ENCODE measurements at places on chromosomes 1 and 21.

GRCh38 chr1:179298952-179299351, 5.4 kb downstream of the SOAT1 start:
- no peak for DNase-seq

DNA sequence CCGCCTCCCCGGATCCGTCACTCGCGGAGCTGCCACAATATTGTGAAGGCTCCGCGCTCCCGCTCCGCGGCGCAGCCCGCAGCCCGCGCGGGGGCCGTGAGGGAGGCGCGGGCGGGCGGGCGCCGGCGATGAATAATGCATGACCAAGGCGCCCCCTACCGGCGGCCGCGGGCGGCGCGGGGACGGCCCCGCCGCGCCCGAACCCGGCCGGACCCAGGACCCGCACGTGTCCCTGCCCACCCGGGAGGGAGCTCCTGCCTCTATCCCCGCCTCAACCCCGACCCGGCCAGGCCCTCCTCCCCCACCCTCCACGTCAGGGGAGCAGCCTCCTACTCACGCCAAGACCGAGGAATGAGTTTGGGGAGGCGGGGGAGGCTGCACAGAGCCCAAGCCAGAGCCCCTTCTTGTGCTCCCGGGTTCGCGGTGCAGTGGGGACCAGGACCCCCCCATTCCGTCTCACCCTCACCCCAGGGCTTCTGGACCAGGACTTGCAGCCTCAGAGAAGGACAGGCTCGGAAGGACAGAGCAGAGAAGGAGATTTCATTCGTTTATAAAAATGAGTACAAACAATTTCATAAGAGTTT, 70.8 kb upstream of the CASZ1 start:
- DNase-seq: peak; percentile 64

DNA sequence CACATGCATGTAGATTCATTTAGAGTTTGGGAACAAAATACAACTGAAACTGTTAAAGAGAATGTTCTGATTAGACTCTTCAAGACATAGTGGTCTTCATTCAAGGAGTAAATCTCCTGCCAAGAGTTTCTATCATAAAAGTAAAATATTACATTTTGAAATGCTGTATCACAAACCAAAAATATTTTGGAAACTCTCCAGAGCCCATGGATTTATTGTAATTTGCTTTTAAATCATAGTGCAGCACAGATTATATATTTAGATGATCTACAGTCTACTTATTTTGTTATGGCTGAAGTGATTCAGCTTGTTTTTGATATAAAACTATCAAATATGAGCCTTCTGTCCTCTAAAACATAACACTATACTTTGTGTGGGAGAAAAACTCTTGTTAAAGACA, 105.3 kb downstream of the DISP1 start:
- DNase-seq: no peak

DNA sequence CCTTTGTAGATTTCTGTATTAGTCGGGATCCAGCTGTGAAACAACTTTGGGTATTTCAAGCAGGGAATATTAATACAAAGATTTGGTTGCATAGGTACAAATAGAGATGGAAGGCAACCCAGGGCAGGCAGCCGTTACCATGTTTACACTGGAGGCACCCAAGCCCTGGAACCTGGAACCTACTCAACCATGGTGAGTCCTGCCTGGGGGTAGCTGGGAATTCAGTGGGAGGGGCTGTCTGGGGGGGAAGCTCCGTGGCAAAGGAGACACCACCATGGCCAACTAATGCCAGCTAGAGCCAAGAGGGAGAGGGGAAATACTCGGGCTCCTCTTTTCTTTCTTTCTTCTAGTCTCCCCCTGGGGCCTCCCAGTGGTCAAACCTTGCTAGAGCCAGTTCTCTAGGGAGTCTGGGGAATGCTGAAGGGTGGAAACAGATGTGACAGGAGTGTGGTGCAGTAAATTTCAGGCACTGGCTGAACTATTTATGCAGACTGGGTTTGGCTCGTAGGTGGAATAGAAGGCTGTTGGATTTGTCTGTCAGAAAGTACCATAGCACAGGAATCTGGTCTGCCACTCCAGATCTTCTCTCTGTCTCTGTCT, 91.9 kb upstream of the CACNA1E start:
- DNase-seq: no peak

DNA sequence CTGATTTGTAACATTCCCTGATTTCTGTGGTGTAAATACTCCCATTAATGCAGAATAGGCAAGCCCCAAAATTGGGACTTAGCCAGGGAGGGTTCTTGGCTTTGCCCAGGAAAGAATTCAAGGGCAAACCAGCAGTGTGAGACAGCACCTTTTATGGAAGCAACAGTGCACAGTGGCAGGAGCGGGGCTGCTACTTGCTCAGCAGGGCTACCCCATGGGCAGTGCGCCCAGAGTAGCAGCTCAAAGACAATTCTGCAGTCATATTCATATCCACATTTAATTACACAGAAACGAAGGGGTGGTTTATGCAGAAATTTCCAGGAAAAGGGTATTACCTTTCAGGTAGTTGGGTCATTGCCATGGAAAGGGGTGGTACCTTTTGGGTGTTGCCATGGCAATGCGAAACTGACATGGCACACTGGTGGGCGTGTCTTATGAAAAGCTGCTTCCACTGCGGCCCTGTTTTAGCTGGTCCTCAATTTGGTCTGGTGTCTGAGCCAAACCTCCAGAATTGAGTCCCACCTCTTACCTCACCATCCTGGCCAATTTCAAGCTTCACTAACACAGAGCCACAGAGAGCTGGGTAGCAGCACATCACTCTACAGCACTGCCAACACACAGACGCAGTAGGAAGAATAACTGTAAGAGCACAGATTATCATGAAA, 35.9 kb downstream of the FHAD1 start:
- DNase-seq: no peak

GRCh38 chr1:243956450-243956849, 94.6 kb upstream of the ZBTB18 start:
- DNase-seq: no peak

DNA sequence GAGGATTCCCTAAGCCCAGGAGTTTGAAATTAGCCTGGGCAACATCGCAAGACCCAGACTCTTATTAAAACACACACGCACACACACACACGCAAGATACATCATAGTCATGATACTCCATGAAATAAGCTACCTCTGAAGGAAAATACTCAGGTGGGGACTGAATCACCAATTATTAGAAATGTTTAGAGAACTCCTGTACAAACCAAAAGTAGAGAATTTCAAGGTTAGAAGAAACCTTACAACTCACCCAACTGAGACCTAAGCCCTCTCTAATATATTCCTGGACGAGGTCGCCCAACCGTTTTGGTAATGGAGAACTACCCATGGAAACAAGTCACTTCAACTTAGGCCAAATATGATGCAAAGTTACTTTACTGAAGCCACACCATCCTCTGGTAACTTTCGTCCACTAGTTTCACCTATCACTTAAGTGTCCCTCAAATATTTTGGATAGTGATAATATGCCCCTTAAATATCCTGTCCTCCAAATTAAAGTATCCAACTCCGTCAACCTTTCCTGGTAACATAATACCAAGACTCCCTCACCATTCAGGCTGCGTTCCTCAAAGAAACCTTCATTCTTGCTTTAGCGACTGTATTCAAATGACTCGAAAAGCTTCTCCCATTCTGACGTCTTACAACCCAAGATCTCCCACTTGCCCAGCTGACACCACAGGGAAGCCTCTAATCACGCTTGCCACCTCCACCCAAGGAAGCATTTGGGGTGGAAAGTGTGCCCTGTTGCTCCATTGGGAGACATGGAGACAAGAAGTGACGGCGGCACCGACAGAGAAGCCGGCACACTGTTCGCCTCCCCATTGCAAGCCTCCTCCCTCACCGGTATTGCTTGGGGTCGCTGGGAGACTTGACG, 856 bp downstream of the NRDC start:
- peak; percentile 39 for DNase-seq

DNA sequence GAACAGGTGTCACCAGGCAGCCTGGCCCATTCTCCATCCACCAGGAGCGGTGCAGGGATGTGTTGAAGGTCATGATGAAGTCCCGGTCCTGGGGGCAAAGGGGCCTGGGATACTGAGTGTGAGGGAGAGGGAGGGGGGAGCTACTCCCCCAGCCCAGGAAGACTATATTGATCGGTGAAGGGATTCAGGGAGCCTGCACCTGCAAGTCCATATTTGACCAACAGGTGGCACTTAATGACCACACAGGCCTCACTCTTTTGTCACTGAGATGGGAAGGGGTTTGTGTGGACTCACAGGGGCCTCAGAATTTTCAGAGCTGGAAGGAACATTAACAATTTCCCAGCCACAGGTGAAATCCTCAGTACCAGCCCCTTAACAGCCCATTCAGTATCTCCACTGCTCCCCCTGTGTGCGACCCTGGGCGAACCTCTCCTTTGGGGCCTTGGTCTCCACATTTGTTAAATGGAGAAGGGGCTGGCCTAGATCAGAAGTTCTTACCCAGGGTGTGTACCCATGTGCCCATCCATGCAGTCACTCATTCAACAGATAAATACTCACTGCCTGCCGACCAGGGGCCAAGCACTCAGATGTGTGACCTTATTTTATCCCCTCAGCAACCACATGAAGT, 55.6 kb downstream of the NKAIN1 start:
- DNase-seq: peak; percentile 49

DNA sequence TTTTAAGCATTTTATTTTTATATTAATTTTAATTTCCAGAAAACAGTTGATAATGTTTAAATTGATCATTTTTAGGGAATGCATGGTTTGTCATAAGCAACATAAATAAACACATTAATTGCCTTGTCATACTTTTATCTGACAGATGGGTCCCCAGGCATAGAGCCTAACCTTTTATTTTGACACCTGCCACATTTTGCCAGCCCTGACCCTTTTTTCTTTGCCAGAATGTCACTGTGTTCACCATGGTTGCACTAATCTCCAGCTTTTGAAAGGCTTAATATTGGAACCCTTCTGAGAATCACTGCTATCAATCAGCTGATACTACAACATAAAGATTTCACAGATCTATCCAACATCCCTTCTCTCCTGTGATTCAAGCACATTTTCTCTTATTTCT, 56.0 kb upstream of the DPYD start:
- no peak for DNase-seq

- DNase-seq: no peak
Observed at GRCh38 chr1:35810096-35810881, 2.5 kb downstream of the AGO4 start.

GRCh38 chr1:199245946-199246345, 607.1 kb downstream of the PTPRC start:
- no peak for DNase-seq

- no peak for DNase-seq
Observed at GRCh38 chr1:12063141-12064072, at the start of gene TNFRSF8. Gene TNFRSF8, plus strand, starts transcription at chr1:12063303. Its CDS starts 296 bp downstream, at chr1:12063599.

GRCh38 chr1:44588551-44589210, 85.6 kb downstream of the TMEM53 start:
- no peak for DNase-seq

DNA sequence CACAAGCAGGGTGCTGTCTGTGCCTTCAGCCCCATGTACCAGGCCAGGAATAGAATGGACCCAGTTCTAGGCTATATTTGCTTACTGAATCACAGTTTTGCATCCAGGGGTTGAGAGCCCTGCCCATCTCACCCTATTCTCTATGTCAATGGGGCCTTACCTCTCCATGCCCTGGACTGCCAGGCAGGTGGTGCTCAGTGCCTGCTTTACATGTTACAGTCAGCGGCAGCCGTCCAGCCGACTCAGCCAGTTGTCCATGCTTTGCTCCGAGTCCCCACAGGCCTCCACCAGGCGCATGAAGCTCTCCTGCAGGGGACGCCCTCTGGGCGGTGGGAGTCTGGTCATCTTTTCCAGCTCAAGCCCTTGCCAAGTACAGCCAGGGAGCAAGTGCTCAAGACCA, 12.2 kb upstream of the FAM167B start:
- DNase-seq: no peak

GRCh38 chr1:9714257-9714718, 62.8 kb downstream of the PIK3CD start:
- no peak for DNase-seq

DNA sequence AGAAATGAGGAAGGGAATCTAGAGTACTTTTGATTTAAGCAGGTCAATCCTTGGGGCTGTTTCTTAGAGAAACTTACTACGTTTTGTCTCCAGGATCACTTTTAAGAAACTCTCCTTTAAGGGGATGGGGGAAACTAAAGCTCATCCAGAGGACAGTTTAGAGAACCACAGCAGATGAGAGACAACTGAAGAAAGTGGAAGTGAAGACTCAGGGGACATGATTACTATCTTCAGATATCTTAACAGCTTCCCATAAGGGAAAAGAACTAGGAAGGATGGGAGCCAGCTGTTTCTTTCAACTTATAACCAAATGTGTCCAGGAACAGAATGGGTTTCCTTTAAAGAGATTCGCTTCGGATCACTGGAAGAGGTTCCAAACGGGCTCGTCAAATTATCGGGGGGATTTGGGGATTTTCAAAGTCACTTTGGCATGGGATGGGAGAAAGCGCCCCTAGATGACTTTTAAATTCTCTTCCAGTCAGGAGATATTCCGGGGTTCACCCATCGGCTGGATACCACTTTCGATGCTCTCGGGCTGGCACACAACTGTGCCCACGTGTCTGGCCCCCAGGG, 1.2 kb downstream of the SCMH1 start:
- no peak for DNase-seq

- no peak for DNase-seq
Observed at GRCh38 chr21:46550116-46550941, 54.6 kb downstream of the S100B start.

DNA sequence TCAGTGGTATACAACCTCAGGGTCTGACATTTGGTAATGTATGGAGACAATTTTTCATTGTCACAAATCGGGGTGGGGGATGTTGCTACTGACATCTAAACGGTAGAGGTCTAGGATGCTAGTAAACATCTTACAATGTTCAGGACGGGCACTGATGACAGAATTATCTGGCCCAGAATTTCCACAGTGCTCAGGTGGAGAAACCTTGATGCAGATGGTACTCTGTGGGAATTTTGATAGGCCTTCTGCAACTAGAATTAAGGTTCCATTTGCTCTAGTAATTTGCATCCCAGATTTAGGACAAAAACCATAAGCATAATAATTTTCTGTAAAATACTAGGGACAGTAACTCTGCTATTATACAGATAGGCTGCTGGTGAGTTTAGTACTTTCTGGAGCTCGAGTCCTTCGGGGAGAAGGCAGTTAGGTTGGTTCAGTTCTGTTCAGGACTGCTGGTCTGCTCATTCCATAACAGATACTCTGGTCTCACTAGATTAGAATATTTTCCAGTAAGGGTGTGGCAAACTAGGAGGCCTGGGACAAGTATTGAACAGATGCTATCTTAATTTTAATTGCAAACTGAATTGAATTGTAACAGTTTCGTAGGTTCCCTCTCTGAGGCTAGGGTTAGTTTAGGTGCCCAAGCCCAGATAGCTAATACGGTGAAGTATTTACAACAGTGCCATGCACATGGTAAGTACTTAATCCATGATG, 11.4 kb downstream of the METTL13 start:
- DNase-seq: no peak

- no peak for DNase-seq
Observed at GRCh38 chr1:220706480-220706879, 16.3 kb downstream of the C1orf115 start.

- no peak for DNase-seq
Observed at GRCh38 chr1:3251807-3252428, 182.9 kb downstream of the PRDM16 start.

- no peak for DNase-seq
Observed at GRCh38 chr1:65044411-65044810, 78.1 kb upstream of the JAK1 start.
